ENCODE measurements at places on chromosomes 2 and 18. TPM values are rescaled to one million over a fixed set of nuclear protein-coding genes. Genes with fewer than 3 reads are reported as not detected.

DNA sequence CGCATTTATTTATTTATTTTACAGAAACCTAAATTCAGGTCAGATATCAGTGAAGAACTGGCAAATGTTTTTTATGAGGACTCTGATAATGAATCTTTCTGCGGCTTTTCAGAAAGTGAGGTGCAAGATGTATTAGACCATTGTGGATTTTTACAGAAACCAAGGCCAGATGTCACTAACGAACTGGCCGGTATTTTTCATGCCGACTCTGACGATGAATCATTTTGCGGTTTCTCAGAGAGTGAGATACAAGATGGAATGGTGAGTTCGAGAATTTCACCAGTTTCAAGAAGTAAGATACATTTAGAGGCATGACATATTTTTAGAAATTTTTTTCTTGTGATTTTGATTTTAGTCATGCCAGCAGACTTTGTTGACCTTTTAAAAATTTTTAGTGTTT lies 4.6 kb downstream of the CDCA7 start:
- DNase-seq, result no peak
- no peak overlapping the region for H3K4me3 ChIP-seq
- no peaks in the 10 kb centered on the region for H3K36me3 ChIP-seq
- H3K27me3 ChIP-seq, result no peaks in the 10 kb centered on the region
- H3K27ac ChIP-seq, result no peak overlapping the region

- H3K27me3 ChIP-seq, result no peaks in the 10 kb centered on the region
- no peaks in the 10 kb centered on the region for H3K36me3 ChIP-seq
- no peak overlapping the region for H3K27ac ChIP-seq
- no peak overlapping the region for H3K4me3 ChIP-seq
These were observed 99.4 kb downstream of the CBLN2 start for GRCh38 chr18:72444798-72445155.

DNA sequence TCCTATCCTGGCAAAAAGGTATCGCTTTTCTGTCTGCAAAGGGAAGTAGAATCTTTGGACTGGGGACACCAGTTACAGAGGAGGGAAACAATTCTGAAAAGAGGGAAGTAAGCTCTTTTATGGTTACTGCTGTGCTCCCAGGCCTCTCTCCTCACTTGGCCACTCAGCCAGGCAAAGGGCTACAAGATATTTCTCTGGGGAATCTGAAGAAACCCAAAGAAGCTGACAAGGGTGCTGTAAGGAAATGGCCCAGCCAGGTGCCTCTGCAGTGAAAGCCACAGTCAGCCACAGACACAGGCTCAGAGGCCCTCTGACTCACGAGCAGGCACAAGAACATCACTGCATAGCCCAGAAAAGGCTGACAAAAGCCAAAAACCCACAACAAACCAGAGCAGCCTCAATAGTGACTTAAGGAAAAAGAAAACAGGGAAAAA lies 5.8 kb downstream of the HDLBP start:
- no peak overlapping the region for H3K27ac ChIP-seq
- peaks cover 11% of the 10 kb centered on the region for H3K4me1 ChIP-seq
- no peak for DNase-seq

Gene RTKN
- total RNA-seq, result 76.4 TPM

GRCh38 chr18:27073404-27073830 lies 111.7 kb downstream of the CHST9 start:
- no peak for DNase-seq
- H3K27ac ChIP-seq, result no peak overlapping the region
- no peak overlapping the region for H3K4me3 ChIP-seq
- no peaks in the 10 kb centered on the region for H3K27me3 ChIP-seq
- no peaks in the 10 kb centered on the region for H3K4me1 ChIP-seq
- H3K36me3 ChIP-seq, result no peaks in the 10 kb centered on the region

Gene CIAO1
- 63.0 TPM for total RNA-seq

Gene LRP2
- total RNA-seq, result 85.4 TPM

DNA sequence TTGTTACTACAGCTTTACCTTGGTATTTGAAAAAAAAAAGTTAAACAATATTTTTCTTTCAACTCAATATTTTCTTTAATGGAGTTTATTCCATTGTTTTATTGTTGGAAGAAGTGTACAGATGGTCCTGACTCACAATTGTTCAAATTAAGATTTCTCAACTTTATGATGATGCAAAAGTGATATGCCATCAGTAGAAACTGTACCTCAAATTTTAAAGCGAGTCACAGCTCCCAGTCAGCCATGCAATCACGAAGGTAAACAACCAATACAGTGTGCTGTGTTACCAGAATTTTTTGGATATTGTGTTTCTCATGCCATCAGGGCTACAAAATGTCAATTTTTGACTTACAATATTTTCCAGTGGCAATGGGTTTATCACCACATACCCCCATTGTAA lies 54.0 kb upstream of the COL5A2 start:
- H3K27ac ChIP-seq, result no peak overlapping the region
- H3K4me1 ChIP-seq, result no peaks in the 10 kb centered on the region
- H3K36me3 ChIP-seq, result no peaks in the 10 kb centered on the region
- no peak for DNase-seq
- no peaks in the 10 kb centered on the region for H3K27me3 ChIP-seq

DNA sequence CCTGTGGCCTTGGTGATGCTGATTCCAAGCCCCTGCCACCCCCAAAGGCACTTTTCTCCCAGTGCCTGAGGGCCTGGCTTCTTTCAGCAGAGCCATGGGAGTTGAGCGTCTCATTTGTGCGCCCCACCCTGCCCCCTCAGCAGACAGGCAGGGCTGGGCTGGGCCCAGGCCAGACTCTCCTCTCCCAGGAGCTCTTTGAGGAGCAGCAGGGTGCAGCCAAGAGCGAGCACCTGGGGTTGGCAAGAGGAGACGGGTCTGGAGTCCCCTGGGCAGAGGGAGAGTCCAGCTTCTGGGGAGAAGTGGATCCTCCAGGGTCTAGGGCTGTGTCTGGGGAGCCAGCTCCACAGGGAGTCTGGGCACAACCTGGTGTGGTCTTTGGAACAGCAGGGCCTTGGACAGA lies 21.2 kb downstream of the NPPC start:
- H3K4me3 ChIP-seq, result no peak overlapping the region
- no peaks in the 10 kb centered on the region for H3K27me3 ChIP-seq
- H3K27ac ChIP-seq, result no peak overlapping the region
- DNase-seq, result peak; percentile 58
- no peaks in the 10 kb centered on the region for H3K36me3 ChIP-seq
- no peaks in the 10 kb centered on the region for H3K4me1 ChIP-seq

Gene HOXD1
- total RNA-seq, result 11.3 TPM

DNA sequence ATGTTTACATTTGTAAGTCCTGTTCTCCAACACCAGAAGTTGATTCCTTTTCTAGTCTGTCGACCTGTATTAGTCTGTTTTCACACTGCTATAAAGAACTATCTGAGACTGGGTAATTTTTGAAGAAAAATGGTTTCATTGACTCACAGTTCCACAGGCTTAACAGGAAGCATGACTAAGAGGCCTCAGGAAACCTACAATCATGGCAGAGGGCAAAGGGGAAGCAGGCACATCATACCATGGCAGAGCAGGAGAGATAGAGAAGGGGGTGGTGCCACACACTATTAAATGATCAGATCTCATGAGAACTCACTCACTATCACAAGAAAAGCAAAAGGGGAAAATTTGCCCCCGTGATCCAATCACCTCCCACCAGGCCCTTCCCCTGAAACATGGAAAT lies 112.8 kb upstream of the MAP3K20 start:
- no peaks in the 10 kb centered on the region for H3K27me3 ChIP-seq
- H3K27ac ChIP-seq, result no peak overlapping the region
- no peak for DNase-seq
- H3K4me3 ChIP-seq, result no peak overlapping the region
- H3K4me1 ChIP-seq, result no peaks in the 10 kb centered on the region

DNA sequence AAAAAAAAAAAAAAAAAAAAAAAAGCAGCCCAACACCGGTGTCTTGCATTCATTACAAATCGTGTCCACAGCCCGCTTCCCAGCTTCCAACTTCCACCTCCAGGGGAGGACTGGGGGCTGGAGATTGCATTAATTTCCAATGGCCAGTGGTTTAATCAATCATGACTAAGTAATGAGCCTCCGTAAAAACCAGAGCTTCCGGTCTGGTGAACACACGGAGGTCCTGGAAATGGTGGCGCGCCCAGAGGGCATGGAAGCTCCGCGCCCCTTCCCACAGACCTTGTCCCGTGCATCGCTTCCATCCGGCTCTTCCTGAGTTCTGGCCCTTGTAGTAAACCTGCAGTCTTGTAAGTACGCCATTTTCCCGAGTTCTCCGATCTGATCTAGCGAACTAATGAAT lies 43.6 kb downstream of the EEF1B2 start:
- no peaks in the 10 kb centered on the region for H3K27me3 ChIP-seq
- no peak overlapping the region for H3K27ac ChIP-seq
- no peak overlapping the region for H3K4me3 ChIP-seq
- DNase-seq, result no peak
- H3K4me1 ChIP-seq, result no peaks in the 10 kb centered on the region

DNA sequence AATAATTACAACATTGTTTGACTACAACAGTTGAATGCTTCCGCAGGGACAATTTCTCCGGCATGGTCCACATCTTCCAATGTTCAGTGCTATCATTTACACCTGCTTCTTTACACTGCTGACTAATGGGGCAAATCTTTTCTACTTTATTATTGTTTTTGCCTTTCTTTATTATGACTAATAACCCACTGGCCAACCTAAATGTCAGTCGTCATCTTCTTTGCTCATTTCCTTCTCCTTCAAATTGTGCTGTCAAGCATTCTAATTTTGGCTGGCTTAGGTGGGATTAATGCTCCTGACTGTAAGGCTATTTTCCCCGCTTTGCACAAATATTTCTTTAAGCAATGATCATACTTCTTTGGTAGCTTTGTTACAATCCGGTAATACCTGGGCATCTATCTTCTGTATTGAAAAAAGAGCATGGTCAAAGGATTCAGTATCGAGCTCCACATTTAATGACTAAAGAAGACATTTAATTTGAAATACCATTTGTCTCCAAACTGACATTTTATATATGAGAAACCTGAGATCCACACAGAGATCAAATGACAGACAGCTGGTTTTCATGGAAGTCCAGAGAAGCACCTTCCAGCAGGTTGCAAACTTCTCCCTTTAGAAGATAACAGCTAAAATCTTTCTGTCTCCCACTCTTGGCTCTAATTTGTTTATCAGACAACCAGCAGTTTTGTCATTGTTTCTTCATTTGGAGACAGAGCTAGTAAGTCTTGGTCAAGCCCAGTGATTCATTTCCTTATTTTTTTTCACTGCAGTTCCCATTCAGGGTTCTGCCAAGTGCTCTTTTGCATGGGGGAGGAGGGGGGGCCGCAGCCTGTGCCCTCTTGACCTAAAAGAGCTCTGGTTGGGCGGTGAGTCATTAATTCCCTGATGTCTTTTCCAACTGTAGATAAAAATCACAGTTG lies 132.9 kb downstream of the SOCS6 start:
- H3K4me3 ChIP-seq, result no peak overlapping the region
- H3K36me3 ChIP-seq, result no peaks in the 10 kb centered on the region
- DNase-seq, result peak; percentile 70
- H3K27me3 ChIP-seq, result no peaks in the 10 kb centered on the region
- peak overlapping the region; percentile 48 for H3K27ac ChIP-seq
- no peaks in the 10 kb centered on the region for H3K4me1 ChIP-seq

GRCh38 chr2:46267616-46268015 lies 29.6 kb upstream of the EPAS1 start:
- no peak for DNase-seq
- H3K36me3 ChIP-seq, result no peaks in the 10 kb centered on the region
- H3K4me1 ChIP-seq, result peaks cover 3% of the 10 kb centered on the region
- no peaks in the 10 kb centered on the region for H3K27me3 ChIP-seq

- H3K27me3 ChIP-seq, result no peaks in the 10 kb centered on the region
- no peak overlapping the region for H3K4me3 ChIP-seq
- no peaks in the 10 kb centered on the region for H3K4me1 ChIP-seq
- no peak overlapping the region for H3K27ac ChIP-seq
These were observed 185.5 kb upstream of the ZSWIM2 start for GRCh38 chr2:187034434-187034833.

- H3K27ac ChIP-seq, result no peak overlapping the region
- no peaks in the 10 kb centered on the region for H3K27me3 ChIP-seq
- H3K36me3 ChIP-seq, result no peaks in the 10 kb centered on the region
These were observed 528.0 kb downstream of the CPS1 start for GRCh38 chr2:211084352-211084751.

GRCh38 chr18:75238100-75238499 lies 27.5 kb downstream of the TSHZ1 start:
- H3K4me3 ChIP-seq, result no peak overlapping the region
- no peaks in the 10 kb centered on the region for H3K27me3 ChIP-seq
- no peaks in the 10 kb centered on the region for H3K36me3 ChIP-seq

GRCh38 chr18:80178935-80179818 lies 68.1 kb downstream of the PARD6G start:
- DNase-seq, result no peak
- no peaks in the 10 kb centered on the region for H3K36me3 ChIP-seq
- H3K27me3 ChIP-seq, result no peaks in the 10 kb centered on the region
- no peak overlapping the region for H3K4me3 ChIP-seq

- H3K4me3 ChIP-seq, result no peak overlapping the region
- H3K27ac ChIP-seq, result no peak overlapping the region
- no peaks in the 10 kb centered on the region for H3K27me3 ChIP-seq
- no peaks in the 10 kb centered on the region for H3K36me3 ChIP-seq
These were observed 91.8 kb upstream of the ST6GAL2 start for GRCh38 chr2:106977717-106978116.

- no peak overlapping the region for H3K4me3 ChIP-seq
- H3K36me3 ChIP-seq, result no peaks in the 10 kb centered on the region
- H3K27ac ChIP-seq, result no peak overlapping the region
These were observed 177.4 kb downstream of the TWIST2 start for GRCh38 chr2:239025096-239025801.

Gene IL36A
- total RNA-seq, result not detected

DNA sequence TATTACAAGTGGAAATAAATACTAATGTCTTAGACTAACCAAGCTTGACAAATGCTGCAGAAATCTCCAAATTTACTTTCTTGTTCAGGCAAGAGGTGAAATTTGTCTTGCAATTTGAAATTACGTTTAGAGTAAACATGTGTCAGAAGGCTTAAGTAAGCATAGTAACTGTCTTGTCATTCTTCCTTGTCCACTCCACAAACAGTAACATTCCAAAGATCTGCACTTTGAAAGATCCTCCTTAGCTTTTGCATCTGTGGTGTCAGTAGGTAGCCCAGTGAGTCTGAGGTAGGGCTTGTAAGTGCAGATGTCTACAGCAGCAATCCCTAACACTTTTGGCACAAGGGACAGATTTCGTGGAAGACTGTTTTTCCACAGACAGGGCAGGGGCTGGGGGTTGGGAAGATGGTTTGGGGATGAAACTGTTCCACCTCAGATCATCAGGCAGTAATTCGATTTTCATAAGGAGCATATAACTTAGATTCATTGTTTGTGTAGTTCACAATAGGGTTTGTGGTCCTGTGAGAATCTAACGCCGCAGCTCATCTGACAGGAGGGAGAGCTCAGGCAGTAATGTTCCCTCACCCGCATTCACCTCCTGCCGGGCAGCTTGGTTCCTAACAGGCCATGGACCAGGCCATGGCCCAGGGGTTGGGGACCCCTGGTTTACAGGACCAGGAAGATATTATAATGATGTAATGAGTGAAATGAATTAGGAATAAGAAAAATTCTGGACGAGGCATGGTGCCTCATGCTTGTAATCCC lies 18.6 kb downstream of the RASGRP3 start:
- no peaks in the 10 kb centered on the region for H3K36me3 ChIP-seq
- H3K27me3 ChIP-seq, result no peaks in the 10 kb centered on the region
- H3K4me3 ChIP-seq, result no peak overlapping the region
- no peak for DNase-seq
- no peak overlapping the region for H3K27ac ChIP-seq

Gene ESPNL
- 2.7 TPM for total RNA-seq
